ENCODE measurements at places on chromosomes 7 and 10.
A peak's percentile ranks its signal among the peaks of the same experiment; 100 is the strongest.

- no peak for DNase-seq
These were observed 64.4 kb upstream of the EMX2 start for GRCh38 chr10:117477961-117478670.

GRCh38 chr7:134873253-134873652, 93.8 kb downstream of the CALD1 start:
- DNase-seq, result no peak

- no peak for DNase-seq
These were observed 18.7 kb downstream of the MGAM2 start for GRCh38 chr7:142130267-142130666.

GRCh38 chr10:22505911-22506685, 160.8 kb downstream of the SPAG6 start:
- DNase-seq, result no peak

DNA sequence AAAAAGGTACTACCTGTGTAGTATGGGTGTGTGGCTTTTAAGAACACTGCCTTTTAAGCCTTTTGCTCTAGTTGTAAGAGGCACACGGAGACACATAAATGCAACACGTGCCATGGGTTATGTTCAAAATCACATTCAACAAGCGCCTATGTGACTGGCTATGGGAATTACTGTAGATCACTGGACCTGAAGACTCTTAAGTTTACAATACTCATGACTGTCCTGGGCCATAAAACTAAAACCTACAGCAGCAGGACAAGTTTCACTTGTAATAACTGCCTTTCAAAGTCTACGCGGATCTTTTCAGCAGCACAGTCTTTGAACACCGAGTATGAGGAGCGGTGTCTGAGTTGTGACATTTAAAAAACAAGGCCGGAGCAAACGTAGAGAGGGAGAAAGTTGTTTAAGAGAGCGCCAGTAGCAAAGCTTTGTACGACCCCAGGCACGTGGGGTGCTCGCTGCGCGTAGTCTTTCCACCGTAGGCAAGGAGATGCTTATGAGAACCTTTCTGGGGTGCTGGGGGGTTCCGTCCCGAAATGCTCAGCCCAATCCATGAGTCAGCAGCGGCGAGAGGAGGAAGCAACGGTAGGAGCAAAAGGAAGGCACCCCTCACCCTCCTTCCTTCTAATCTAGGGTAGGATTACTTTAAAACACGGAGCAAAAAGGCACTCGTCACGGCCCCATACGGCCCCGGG, 662 bp downstream of the DNAJC2 start:
- peak; percentile 48 for DNase-seq

DNA sequence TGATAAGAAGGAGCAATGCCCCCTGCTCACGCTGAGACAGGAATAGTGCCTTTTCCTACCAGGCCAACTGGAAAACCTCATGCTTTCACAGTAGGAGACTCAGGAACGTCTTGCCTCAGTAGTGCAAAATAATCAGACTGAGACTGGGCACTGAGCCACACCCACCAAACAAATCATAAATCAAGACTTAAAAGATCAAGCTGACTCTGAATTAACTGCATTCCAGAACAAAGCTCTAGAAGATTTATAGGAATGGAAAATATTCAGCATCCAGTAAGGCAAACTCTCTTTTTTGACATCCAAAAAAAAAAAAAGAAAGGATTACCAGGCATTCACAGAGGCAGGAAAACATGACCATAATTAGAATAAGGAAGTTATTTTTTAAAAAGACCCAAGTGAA, 30.5 kb upstream of the SLC18A3 start:
- no peak for DNase-seq

DNA sequence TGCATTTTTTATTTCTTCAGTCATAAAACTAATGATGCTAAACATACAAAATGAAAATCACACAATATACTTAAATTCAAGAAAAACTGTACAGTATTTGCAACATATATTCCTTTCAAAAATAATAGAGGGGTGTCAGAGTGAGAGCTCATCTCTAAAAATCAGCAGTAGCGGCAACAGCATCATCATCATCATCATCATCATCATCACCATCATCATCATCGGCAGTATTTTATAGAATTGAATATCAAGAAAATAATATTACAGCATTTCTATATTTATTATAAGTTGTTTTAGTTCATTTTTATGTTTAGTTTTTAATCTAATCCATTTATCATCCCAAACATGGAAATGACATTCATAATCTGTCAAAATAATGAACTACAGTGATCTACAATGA, 67.4 kb upstream of the PPP1R3A start:
- DNase-seq, result no peak

GRCh38 chr7:40680657-40681056, 545.9 kb downstream of the SUGCT start:
- no peak for DNase-seq

DNA sequence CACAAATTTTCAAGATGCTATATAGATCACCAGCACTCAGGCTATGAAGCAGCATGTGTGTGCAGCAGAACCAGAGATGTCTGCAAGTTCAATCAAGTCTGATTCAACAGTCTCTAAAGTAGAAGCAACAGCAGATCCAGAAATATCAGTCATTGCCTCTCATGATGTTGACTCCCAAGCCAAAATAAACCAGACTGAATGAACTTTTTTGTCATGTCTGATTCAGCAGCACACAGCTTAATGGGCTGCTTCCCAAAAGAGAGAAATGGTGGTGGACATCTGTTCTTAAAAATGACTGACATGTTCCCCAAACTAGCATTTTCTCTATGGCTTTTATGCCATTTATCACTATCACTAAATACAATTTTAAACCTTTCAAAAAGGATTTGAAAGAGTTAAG, 53.8 kb downstream of the TMEM26 start:
- DNase-seq, result no peak

GRCh38 chr7:27172823-27173510, 1.2 kb downstream of the HOXA10 start:
- no peak for DNase-seq

DNA sequence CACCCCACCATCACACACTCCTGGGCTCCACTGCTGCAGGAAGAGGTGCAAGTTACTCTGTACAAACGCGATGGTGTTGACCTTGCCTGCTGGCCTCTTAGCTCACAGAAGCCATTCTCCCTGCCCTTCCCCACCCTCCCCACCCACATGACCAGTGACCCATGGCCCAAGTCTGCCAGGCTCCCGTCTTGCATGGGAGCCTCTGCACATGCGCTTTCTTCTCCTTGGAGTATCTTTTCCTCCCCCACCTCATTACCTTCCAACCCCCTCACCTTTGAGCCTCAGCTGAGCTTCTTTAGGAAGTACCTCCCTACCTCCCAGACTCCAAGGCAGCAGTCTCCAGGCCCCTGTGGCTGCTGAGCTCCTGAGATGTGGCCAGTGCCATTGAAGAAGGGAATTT, 337.7 kb upstream of the ZNF32 start:
- DNase-seq, result no peak

DNA sequence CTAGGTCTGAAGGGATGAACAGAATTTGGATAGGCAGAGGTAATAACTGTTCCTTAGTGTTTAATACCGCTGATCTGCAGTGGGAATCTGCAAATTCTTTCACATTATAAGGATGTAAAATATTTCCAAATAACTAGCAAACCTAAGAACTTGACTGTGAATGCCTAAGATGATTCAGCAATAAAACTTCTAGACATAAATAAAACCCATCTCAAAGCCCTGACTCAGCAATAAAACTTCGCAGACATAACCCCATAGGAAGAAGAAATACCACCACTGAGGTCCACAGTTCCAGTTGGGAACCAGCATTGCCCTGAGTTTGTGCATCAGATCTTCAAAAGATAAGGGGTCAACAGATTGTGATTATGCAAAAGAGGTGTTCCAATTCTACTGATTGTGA, 354.2 kb downstream of the GFRA1 start:
- DNase-seq, result no peak

GRCh38 chr7:92206672-92207071, 27.7 kb upstream of the LRRD1 start:
- no peak for DNase-seq

- no peak for DNase-seq
These were observed 5.1 kb downstream of the ZNF680 start for GRCh38 chr7:64557601-64558322.

DNA sequence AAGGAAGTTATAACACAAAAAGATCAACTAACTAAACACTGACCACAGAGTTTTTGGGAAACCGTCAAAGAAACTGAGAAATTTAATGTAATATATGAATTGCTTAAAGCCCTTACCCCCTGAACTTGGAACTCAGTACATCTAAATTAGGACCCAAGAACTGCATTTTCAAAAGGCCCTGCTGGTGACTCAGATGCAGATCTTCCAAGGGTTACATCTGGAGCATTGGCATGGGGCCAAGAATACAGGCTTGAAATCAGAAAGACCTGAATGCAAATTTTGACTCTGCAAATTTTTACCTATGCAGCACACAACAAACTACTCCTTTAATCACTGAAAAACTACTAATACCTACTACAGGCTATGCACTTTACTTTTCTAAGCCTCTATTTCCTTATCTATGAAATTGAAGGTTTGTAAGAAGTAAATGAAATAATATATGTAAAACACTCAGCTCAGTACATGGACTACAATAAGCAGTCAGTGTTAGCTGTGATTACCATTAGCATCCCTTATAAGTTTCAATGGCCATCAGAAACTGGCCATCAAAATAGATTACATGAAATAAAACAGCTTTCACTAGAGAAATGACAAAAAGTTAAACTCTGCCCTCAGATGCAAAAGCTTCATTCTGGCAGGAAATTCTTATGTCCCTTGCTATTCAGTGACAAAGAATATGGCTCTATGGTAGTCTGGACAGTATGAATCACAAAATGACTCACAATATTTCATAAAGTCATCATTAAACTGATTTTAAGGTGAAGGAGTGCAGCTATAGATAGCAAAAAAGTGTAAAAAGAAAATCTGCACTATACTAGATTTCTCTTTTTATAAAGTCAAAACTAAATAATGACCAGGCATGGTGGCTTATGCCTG, 43.6 kb downstream of the NSUN6 start:
- DNase-seq, result no peak

DNA sequence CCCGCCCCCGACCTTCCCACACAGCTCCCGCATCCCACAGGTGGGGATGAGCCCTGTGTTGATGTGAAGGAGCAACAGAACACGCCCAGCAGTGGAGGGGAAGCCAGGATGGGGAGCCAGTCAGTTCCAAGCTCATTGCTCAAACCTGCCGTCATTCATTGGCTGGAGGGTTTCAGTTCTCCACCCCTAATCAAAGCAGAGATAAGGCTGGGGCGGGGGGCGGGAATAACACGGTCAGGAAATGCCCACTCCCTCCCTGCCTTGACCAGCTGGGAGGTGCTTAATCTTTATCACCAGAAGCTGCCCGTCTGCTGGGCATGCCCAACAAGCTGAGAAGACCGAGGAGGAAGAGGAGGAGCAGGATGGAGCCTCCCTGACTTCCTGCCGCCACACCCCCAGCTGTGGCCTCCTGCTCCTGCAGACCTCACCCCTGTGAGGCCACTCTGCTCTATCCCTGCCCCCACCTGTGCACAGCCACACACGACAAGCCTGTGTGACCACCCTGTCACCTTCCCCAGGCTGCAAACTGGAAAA, 265.1 kb downstream of the ZEB1 start:
- no peak for DNase-seq

DNA sequence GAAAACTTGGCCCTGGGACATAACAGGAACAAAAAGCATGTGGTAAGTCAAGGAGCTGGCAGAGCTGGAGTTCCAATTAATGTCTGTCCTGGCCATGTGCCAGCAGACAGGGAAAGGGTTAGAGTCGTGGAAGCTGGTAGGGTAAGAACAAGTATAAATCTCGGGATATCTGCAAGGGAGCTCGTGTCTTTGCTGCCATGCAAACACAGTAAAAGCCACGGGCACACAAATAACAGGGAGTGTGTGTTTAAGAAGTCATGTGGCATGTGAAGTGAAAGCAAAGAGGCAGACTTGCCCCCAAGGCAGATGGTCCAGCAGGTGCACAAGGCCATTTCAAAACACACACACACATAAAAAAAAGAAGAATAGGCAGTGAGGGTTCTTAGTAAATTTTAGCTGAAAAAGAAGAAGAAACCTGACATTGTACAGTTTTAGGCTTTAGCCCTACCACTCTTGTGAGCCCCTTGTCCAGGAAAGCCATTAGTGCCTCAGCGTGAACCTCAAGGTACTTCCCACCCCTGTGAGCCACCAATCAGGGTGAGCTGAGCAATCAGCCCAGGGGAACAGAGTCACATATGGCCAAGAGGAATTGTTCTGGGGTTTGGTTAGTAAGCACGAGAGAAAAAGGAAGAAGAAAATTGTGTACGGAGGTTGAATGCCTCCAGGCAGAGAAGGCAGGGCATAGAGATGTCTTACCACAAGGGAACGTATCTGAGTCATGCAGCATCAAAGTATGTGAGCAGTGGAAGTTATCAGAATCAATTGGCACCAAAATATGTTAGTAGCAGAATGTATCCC, 32.8 kb upstream of the ARHGAP12 start:
- DNase-seq, result peak; percentile 74

GRCh38 chr10:119531067-119531466, 11.5 kb downstream of the RGS10 start:
- DNase-seq, result no peak

DNA sequence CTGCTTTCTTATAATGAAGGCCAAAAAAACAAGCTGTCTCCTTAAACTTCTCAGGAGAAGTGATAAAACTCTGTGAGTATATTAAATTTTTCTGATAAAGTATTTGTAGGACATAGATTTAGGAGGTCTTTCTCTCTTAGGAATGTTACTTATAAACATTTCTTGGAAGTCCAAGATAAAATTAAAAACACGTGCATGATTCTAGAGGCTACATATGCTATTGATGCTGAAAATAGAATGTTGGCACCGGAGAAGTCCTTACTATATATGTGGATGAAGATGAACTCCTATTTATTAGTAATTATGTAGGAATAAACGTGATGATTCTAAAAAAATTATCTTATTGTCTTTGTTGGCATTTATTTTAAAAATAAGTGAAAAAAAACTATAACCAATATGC, 241.3 kb upstream of the LRRTM3 start:
- no peak for DNase-seq

DNA sequence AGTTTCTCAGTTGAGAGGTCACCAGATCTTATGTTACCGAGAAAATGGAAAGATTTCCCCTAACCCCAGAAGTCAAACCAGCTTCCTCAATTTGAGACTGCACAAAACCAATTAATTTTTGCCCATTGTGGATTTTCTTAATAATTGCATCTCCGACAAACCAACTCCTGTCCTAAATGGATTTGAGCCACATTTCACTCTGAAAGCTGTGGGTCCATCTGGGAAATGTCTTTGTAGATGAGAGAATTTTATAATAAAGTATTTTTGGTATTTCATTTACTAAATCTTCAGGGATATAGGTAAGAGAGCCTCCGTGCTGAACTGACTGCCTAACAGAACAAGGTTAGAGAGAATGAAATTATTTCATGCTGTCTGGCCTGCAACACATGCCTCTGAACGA, 99.7 kb upstream of the PDCD4 start:
- DNase-seq, result no peak

- no peak for DNase-seq
These were observed 9.9 kb downstream of the PIP4K2A start for GRCh38 chr10:22704471-22704911.

GRCh38 chr7:148303295-148304082, 287.1 kb upstream of the C7orf33 start:
- peak; percentile 39 for DNase-seq

- DNase-seq, result peak; percentile 57
These were observed 13.6 kb downstream of the VPS50 start for GRCh38 chr7:93245525-93246432.

GRCh38 chr10:92756201-92757065, 66.7 kb downstream of the HHEX start:
- DNase-seq, result no peak

All from NCI-H1092 treated with DMSO at 0.1 percent for 48 hours (cell line).